ENCODE measurements at places on chromosomes 1 and 21. TPM values are rescaled to one million over a fixed set of nuclear protein-coding genes. Genes with fewer than 3 reads are reported as not detected.

RNF19B gene
- 18.9 TPM for total RNA-seq

LCE3D gene
- total RNA-seq, result 2.3 TPM

DYRK3 gene
- 9.0 TPM for total RNA-seq

TDRD10 gene
- not detected for total RNA-seq

KCNA3 gene
- not detected for total RNA-seq

CD1B gene
- total RNA-seq, result not detected

NBPF4 gene
- total RNA-seq, result not detected

FHAD1 gene
- total RNA-seq, result 0.64 TPM

LMOD1 gene
- not detected for total RNA-seq

CLIC6 gene
- total RNA-seq, result 0.06 TPM

GPR157 gene
- total RNA-seq, result 5.2 TPM

SV2A gene
- total RNA-seq, result 0.17 TPM

FMO5 gene
- 0.35 TPM for total RNA-seq

RCC1 gene
- total RNA-seq, result 70.8 TPM

TAS1R2 gene
- not detected for total RNA-seq

FCGR2B gene
- not detected for total RNA-seq

VANGL2 gene
- 0.82 TPM for total RNA-seq

MARCKSL1 gene
- 56.5 TPM for total RNA-seq

S100A10 gene
- total RNA-seq, result 2,395 TPM

OR10Z1 gene
- total RNA-seq, result not detected

LRRC38 gene
- 0.06 TPM for total RNA-seq

DCDC2B gene
- total RNA-seq, result not detected

CDC20 gene
- 191 TPM for total RNA-seq

PPP2R5A gene
- 20.1 TPM for total RNA-seq

EDN2 gene
- 31.3 TPM for total RNA-seq

KIF17 gene
- total RNA-seq, result 2.7 TPM

DNASE2B gene
- not detected for total RNA-seq

CYP4A22 gene
- not detected for total RNA-seq

OR2AK2 gene
- not detected for total RNA-seq

ATG4C gene
- total RNA-seq, result 3.7 TPM

CAPN9 gene
- total RNA-seq, result not detected

IQGAP3 gene
- 17.8 TPM for total RNA-seq

SH2D2A gene
- total RNA-seq, result 4.2 TPM

SPAG17 gene
- not detected for total RNA-seq

ADGRL4 gene
- total RNA-seq, result not detected

FCRL4 gene
- total RNA-seq, result not detected

TRIM58 gene
- not detected for total RNA-seq

FMO2 gene
- not detected for total RNA-seq

PKLR gene
- total RNA-seq, result 0.04 TPM

SGIP1 gene
- not detected for total RNA-seq

PTAFR gene
- 0.09 TPM for total RNA-seq

KPRP gene
- total RNA-seq, result not detected

DR1 gene
- 27.9 TPM for total RNA-seq

SH3GLB1 gene
- 36.5 TPM for total RNA-seq

UBXN11 gene
- total RNA-seq, result 14.9 TPM

SETD4 gene
- total RNA-seq, result 12.2 TPM

SLC9C2 gene
- not detected for total RNA-seq

FAM151A gene
- total RNA-seq, result 0.32 TPM
